ENCODE measurements at places on chromosomes 11 and 22. TPM values are rescaled to one million over a fixed set of nuclear protein-coding genes. Genes with fewer than 3 reads are reported as not detected.

DNA sequence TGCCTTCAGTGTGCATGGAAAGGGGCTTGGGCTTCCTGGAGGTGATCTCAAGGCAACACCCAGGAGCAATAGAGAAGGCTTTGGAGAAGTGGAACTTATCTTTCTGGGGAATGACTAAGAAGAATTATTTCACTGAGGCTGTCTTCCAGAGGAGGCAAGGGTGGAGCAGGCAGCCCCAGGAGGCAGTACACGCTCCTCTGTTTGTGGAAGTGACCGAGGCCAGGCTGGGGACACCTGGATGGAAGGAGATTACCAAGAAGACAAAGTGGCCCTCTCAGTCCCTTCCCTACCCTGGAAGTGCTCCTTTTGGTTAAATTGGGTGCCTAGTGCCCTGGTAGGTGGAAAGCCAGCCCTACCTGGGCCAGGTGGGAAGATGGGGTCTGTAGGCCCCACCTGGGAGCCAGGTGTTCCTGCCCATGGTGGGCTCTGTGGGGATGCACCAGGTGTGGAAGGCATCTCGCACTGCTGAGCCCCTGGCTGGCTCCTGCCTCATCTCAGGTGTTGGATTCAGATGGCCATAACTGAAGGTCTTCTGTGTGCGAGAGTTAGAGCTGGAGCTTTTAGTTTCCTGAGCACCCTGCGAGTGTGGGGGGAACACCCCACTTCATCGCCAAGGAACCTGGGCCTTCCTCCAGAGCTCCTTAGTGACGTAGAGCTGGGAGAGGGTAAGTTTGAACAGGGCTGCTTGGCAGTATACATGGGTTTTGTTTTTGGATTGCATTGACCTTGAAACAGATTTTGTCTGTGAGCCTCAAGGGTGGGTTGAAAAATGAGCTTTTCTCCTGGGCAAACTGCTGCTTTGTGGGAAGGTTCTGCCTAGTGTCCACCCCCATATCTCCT is 46.1 kb downstream of the MICAL2 start:
- no peak for DNase-seq

GRCh38 chr11:126328938-126329643 is 25.2 kb downstream of the DCPS start:
- no peak for DNase-seq

Gene SHISAL1
- polyA plus RNA-seq, result 0.28 TPM

Gene ANGPTL5
- polyA plus RNA-seq, result not detected

Gene C1QTNF6
- polyA plus RNA-seq, result 11.8 TPM

Data from BJ (cell line).